ENCODE measurements at places on chromosomes 12 and 14.
A peak's percentile ranks its signal among the peaks of the same experiment; 100 is the strongest.

DNA sequence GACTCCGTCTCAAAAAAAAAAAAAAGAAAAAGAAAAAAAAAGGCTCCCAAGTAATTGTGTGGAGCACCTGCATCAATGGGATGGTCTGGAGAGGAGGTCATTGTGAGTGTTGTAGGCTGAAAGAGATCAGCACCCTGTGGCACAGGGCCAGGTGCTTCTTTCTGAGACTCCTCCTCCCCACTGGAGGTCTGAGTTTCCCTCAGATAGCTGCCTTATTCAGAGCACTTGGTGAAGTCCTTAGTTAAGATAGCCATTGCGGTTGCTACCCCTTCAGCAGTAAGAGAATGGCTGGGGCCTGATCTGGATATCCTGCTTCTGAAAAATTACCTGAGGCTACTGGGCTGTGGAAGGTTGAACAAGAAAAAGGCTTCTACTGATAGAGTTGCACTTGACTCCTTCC lies 69.8 kb downstream of the ANO6 start:
- DNase-seq: no peak

- no peak for DNase-seq
These were observed 32.8 kb downstream of the ERP29 start for GRCh38 chr12:112046003-112046402.

DNA sequence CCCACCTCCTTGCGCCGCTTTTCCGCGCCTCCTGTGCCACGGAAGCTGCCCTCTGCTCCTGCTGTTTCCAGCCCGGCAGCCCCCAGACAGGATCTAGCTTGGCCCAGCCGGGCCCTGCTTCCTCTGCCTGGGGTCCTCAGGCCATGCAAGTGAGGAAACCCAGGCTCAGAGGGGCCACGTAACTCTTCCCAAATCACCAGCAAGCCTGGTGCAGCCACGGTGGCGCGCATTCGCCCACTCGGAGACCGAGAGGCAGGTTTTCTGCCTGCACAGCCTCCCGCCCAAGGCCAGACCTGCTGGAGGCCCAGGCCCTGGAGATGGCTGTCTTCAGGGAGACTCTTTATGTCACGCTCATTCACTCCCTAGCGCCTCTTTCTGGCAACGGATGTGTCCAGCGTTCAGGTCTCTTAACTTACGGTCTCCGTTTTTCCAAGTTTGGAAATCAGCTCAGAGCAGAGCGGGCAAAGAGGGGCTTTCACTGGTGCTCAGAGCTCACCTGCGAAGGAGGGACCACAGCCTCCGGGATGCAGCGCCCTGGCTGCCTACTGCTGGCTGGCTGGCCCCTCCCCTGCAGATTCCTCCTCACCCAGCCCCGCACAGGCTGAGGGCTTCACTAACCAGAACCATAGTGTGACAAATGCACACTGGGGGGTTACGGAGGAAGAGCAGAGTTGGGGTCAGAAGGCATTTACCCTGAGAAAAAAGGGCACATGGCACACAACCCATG lies 20.6 kb upstream of the CEP170B start:
- DNase-seq: no peak

DNA sequence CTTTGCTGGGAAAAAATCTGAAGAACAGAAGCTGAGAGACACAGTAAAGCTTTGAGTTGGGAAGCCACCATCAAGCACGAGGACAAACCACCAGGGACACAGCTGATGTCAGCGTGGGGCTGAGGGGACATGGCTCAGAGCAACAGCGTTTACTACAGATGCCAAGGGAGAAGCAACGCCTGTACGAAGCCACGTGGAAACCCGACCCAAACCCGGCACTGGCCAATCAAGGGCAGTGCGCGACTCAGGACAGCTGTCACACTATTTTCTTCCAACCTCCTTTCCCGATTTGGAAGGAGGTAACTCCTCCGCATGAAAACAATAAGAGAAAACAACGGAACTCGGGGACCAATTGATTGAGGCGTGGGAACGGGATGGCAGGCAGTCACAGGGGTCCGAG lies 20.2 kb upstream of the CHGA start:
- DNase-seq: no peak

- DNase-seq: peak; percentile 81
These were observed 8.8 kb upstream of the GNPTAB start for GRCh38 chr12:101839324-101840283.

- no peak for DNase-seq
These were observed 88.6 kb downstream of the MGST1 start for GRCh38 chr12:16435875-16436554.

- DNase-seq: no peak
These were observed 80.3 kb downstream of the NKX2-1 start for GRCh38 chr14:36439766-36440165.

DNA sequence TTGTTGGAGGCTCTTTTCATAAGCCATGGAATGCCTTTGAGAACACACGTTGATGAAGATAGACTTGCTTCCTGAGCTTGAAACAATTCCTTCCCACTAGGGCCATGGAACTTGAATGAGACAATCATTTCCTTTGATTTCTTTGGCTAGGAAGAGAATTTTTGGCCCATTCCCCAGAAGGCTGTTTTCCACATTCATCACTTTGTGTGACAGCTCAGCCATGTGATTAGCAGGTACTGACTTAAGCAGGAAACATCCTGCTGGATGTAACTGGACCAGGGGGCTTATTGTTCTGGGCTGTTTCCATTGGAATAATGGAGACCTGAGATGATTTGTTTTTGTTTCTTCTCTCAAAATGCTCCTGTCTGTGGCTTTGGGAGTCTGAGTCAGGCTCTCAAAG lies 469.8 kb upstream of the SEL1L start:
- DNase-seq: no peak

DNA sequence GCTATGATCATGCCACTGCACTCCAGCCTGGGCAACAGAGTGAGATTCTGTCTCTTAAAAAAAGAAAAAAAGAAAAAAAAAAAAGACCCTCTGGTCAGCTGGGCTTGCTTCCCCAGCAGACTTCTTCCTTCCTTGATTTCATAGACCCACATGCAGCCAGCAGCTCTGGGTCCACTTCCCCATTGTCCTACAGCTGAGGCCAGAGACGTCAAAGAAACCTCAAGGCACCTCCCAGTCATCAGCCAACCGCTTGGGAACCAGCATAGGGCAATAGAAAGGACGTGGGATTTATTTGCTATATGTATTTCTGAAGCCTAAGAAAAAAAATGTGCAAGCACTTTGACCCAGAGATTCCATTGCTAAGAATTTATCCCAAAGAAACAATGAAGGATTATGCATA lies 35.4 kb upstream of the SPPL3 start:
- DNase-seq: no peak

DNA sequence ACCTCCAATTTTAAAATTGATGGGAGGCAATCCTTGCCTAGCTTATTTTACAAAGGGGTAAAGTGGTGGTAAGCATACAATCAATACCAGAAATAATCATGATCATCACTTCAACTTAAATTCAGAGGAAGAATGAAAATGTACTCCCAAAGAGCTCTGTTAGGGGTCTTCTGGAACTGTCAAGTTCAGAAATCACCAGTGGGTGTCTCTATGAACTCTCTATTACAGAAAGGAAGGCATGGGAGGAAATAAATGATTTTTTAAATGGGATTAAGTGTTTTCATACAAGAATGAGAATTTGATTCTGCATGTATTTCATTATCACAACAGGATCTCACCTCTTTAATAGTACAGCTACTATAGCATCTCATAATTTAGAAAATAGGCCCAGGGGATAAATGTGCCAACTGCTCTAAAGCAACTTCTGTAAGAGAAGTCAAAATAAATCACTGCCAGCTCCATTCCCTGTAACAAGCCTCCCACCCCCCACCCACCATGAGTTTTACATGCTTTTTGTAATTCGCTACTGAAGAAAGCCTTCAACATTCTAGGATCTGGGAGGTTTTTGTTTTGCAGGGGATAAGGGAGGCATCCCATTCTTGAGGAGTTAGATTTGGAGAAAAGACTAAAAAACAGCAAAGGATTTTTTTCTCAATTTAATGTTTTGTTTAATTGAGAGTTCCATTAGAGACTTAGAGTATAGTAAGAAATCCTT lies 9.7 kb downstream of the DCP1B start:
- DNase-seq: no peak

DNA sequence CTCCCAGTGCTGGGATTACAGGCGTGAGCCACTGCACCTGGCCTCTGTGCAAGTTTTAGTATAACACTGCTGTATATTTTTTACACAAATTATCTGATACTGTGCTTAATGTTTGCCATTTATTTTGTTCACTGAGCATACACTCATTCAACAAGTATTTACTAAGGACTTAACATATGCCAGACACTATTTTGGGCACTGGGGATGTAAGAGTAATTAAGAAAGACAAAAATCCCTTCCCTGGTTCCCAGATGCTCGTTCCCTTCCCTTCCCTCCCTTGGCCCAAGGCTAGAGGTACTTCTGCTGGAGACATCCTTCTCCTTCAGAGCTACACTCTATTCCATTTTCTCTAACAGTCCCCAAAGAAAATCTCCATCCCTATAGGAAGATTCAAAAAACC lies 12.5 kb downstream of the CIT start:
- no peak for DNase-seq

DNA sequence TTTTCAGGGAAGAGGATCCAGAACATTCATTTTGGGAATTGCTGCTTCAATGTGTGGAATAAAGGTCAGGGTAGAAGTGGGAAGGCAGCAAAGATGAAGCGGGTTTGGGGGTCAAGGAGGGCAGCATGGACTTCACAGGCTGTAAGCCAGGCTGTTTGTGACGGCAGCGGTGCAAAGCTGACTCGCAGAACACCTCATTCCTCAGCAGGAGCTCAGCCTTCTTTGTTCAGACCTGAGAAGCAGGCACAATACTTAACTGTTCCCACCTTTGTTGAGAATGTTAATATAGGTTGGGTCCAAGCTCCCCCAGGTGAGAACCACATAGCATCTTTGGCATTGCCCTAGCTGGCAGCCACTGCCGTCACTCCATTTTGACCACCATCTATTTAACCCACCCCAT lies 16.7 kb downstream of the GRIN2B start:
- no peak for DNase-seq

DNA sequence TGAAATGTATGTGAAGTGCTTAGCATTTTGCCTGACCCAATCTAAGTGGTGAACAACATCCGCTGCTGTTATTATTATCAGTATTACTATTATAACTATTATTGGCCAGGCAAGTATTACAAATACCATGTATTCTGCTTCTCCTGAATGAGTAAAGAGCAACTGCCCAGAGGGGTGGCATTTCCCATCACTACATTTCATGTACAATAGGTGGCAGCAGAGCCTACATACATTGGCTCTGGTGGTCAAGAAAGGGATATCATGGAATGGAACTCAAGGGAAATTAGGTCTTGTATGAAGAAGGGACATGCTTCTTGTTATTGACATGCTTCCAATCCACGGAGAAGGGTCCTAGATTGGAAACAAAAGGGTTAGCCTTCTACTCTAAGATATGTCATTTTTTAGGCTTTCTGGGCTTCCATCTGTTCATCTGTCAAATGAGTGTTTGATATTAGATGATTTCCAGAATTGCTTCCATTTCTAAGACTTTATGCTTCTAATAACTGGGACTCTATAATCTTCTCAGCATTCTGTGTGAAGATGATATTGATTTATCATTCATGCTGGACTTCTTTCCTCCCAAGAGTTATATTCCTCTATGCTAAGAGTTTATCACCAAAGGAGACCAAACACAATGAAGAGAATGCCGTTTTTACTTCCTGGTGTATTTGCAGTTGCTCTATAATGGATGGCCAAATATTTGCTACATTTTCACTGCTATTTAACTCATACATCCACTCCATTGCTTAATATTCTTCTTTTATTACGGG lies 239.1 kb downstream of the SSPN start:
- no peak for DNase-seq

GRCh38 chr14:59583755-59584154 lies 7.1 kb upstream of the CCDC175 start:
- no peak for DNase-seq

GRCh38 chr14:92830902-92831301 lies 36.8 kb downstream of the GOLGA5 start:
- no peak for DNase-seq

DNA sequence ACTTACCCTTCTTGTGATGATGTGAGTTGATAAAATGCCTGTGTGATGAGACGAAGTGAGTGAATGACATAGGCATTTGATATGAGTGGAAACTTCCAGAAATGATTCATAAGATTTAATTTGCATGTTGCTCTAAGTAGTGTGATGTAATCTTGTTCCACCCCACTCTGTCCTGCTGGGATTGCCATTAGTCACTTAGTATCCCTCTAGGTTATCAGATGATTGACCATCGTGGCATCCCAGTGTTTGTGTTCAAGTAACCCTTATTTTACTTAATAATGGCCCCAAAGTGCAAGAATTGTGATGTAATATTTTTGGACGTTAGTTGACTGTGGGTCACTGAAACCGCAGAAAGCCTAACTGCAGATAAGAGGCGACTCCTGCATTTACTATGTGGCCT lies 214.4 kb upstream of the DIO2 start:
- DNase-seq: no peak

GRCh38 chr12:53651737-53652136 lies 24.1 kb downstream of the ATP5MC2 start:
- no peak for DNase-seq

- DNase-seq: no peak
These were observed 55.6 kb upstream of the CISTR start for GRCh38 chr12:53807322-53807860.

DNA sequence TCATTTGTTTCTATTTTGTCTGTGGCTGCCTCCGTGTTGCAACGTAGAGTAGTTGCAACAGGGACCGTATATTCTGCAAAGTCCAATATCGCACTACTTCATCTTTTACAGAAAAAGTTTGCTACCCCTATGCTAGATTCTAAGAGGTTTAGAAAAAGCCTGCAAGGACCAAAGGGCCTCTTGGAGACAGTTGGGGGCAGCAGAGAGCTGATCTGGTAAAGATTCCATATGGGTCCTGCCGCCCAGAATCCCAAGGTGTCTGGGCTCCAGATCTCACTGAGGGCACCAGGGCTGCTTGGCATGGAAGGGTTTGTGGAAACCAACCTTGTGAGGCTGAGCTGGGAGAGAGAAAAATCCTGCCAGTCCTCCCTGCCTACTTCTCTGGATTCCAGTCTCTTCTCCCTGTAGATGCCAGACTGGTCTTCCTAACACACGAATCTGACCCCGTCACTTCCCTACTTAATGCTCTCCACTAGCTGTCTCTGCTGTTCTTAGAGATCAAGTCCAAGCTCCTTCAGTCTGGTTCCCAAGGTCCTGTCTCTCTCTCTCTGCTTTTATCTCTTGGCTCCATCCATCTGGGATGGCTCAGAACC lies 74.6 kb downstream of the GLRX5 start:
- DNase-seq: no peak

DNA sequence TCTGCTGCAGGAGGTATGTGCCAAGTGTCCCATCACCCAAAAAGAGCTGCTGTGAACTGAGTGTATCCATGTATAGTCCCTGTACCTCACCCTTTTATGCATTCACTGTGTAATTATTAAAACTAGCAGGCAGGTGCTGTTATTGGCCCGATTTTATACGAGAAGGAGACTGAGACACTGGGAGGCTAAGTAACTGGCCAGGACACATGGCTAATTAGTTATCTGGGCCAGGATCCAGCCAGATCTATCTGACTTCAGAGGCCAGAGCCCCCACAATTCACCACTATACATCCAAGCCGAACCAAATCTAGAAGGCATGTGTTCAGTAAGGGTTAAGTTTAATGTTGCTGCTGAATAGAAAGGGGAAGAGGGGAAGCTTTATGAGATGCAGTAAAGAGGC lies 73.4 kb downstream of the FRMD6 start:
- DNase-seq: no peak

Data from stimulated activated CD4-positive, alpha-beta T cell treated with anti-CD3 and anti-CD28 coated beads, Interleukin-2, amount 100 ng/mL, for 24 hours (primary cell).